ENCODE measurements at places on chromosomes 7 and 10.

GRCh38 chr10:27820637-27821036 is 75.0 kb upstream of the MKX start:
- DNase-seq, result no peak

GRCh38 chr10:23069019-23069815 is 26.2 kb upstream of the MSRB2 start:
- no peak for DNase-seq

- no peak for DNase-seq
Measured at GRCh38 chr7:45582868-45583277, 8.7 kb downstream of the ADCY1 start.

DNA sequence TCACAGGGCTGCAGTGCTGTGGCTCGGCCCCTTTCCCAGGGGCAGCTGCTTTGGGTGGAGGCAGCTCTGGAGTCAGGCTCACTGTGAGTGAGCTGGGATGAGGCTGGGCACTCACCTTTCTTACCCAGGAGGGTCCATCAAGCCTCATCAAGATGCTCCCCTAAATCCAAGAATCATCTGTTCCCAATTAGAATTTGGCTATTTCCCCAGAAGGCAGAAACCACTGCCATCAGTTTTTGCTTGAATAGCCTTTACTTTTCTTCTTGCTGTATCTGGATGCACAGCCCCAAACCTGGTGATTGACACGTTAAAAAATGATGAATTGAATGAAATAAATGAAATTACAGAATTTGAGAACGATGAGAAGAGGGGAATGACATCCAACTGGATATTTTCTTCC is 74.3 kb upstream of the LYZL1 start:
- DNase-seq, result no peak

DNA sequence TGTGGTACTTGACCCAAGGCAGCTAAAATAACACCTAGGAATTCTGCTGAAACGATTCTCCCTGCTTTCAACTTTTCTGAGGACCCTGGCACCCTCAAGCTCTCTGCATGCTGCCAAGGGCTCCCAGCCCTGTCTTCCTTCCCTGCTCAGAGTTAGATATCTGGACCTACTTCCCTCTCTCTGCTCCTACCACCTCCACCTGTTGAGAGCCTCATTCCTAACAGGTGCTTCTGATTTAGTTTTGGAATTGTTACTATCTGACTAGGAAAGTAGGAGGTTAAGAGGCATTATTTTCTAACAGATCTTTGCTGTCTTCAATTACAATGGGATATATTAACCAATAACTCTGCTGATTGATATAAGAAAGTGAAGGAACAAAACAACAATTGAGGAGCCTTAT is 253.8 kb downstream of the FZD1 start:
- no peak for DNase-seq

DNA sequence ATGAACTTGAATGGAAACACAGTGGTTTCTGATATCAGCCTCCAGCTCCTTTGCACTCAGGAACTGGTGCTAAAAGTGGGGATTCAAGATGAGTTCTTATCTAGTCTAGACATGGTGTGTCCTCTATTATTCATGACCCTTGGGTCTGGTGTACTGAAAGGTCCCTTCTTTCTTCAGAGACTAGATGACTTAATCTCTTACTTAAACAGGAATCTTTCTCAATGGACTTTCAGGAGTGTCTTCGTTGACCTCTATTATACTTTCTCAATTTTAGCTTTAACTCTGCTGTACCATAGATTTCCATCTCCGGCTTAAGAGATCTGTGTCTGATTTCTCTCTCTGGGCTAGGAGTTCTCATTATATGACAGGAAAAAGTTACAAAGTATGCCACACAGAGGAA is 83.5 kb upstream of the INHBA start:
- no peak for DNase-seq

DNA sequence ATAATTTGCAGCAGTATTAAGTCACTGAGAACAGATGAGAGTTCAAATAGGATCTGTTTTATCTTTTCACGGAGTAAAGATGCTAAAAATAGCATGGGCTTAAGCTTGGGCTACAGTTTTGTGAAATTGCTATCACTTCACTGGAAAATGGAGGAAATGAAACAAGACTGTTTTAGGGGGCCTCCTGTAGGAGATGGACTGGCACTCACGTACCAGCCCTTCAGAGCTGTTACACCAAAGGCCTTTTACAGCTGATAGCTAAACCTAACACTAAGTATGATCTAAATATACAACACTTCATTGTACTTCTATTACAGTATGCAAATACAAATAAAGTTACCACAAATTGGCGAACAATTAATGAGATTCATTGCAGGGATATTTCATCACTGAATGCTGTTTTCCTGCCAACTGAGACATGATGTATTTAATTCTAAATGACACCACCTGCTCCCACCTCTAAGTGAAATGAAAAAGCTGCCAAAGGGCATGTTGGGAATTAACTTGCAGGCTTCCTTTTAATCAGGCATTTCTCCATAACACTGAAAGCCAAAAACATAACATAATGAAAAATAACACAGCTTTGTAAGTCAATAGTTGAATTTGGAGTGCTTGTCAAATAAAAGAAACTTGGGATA is 304.5 kb upstream of the LRRN3 start:
- DNase-seq, result no peak

DNA sequence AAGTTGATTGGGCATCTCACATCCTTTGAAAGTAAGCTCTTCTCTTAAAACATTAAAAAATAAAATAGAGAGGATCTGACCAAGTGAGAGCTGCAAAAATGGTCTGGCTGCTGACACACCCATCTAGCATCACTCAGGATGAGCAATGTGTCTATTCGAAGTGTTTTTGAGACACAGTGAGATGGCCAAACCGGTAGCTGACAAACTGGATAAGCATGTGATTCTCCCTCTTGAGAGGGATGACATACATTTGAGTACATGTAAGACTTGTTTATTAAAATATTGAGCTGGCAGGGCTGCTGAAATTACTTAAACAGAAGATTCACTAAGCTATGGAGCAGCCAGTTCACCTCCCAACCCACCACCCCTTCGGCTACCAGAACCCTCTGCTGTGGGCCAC is 333.9 kb downstream of the ADRA2A start:
- DNase-seq, result no peak

GRCh38 chr7:30920021-30920583 is 8.4 kb downstream of the AQP1 start:
- peak; percentile 0 for DNase-seq

- peak; percentile 56 for DNase-seq
Measured at GRCh38 chr10:18400201-18400905, 251.0 kb downstream of the NSUN6 start.

DNA sequence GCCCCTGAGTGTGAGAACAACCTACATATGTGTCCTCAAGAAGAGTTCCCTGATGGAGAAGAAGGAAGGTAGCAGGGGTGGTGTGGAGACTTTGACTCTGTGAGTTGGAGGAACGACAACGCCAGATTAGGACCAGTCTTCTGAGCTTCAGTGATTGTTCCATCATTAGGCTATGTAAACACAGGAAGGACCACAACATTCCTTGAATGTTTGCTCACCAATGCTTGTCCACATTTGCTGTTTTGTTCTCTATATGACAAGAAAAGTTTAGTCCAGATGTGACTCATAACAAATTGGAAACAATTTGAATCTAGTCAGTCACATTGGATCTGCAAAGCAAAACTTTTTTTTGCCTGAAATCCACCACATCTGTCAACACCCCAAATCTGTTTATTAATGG is 62.7 kb downstream of the ENTPD1 start:
- DNase-seq, result no peak

DNA sequence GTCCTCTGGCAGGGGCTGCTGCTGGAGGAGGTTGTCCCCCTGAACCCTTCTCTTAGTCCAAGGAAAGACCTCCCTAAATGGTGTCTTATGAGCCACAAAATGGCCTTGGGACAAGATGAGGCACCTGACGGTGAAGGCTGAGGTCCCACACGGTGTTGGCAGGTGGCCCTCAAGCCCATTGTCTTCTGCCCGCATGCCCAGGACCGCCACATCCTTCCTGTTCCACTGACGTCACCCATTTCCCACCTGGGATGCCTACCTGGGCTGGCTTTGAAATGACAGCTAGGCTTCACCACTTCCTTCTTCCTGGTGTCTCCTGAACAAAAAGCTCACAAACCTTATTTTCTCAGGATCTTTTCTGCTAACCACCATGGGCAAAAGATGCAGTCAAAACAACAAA is 2.1 kb upstream of the DMBT1 start:
- DNase-seq, result no peak

DNA sequence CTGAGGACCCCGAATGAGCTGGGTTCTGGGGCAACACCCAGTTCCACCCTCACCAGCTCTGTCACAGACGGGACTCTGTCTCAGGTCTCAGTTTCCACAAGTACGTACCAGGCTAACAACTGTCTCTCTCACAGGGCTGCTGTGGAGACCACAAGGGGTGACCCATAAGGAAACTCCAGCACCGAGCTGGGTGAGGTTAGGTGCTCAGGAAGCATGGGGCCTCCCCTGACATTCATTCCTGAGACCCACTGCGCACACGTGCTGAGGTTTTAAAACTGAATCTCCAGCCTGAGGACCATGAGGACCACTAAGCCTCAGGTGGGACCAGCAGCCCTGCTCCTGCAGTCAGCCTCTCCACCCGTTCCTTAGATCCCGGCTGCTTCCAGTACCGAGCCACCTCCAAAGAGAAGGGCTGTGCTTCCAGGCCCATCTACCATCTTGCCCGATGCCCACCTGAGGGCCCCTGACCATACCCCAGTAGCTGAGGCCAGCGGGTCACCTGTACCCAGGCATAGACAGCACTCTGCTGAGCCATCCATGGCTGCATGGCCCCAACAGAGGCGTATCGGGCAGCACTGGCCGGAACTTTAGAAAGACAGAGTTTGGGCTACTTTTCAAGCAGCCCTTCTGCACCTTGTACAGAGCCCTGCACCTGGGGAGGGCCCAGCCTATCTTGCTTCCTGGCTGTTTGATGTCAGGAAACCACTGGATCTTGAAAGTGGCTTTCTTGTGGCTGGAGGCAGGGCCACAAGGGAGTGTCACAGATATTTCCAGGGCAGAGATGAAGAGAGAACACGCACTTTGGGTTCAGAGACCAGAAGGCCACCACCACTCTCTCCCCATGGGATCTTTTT is 18.7 kb downstream of the HSPA12A start:
- DNase-seq, result no peak

GRCh38 chr7:140604760-140605159 is 35.9 kb downstream of the DENND2A start:
- no peak for DNase-seq

DNA sequence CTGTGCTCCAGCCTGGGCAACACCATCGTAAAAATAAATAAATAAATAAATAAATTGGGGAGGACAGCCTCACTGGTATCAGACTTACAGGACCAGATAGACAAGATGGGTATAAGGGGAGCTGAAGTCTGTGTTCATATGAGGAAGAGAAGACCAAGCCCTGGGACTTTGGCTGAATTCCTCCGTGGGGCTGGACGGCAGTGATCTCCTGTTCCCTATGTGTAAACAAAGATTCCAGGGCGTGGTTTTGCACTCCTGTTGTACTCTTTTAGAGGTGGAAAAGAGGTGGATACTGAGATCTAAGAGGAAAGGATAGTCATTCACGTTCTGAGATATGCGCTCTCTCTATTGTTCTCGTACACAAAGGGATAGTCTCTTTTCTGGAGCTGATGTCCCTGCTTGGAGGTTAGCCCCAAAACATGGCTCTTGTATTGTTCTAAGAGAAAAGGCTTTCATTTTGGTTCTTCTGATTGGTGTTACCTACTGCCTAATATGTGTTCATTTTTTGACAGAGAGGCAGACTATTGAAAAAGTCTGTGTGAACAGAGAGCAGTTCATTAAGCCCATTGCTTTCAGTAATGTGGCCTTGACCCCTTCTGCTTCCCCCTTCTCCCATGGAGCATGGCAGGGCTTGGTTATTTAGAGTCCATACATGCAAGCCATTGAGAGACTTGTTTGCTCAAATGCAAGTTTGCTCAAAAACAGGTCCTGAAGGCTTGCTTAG is 12.3 kb downstream of the KCTD7 start:
- DNase-seq, result no peak

DNA sequence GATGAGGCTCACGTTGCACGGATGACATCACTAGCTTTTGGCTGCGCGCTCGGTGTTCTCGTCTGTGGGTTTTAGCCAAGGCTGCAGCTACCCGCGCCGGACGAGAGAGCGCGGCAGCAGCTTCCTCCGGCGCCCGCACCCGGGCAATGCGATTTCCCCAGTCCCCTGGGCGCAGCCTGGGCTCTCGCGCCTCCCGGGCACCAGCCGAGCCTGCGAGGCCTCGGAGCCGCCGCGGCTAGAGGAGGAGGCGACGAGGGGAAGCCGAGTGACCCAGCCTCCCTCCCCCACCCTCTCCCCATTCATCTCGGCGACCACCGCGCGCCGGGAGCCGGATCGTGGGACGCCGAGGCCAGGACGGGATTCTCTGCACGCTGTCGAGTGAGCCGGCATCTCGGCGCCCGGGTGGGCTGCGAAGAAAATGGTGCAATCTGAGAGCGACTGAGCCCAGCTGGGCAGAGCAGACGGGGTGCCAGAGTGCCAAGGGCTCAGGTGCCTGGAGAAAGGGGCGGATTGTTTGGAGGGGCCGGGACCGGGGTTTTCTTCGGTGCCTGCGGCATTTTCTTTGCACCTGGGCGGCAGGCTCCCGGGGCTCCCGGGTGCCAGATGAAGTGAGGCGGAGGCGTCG is 1.2 kb upstream of the TMEM178B start:
- peak; percentile 49 for DNase-seq

GRCh38 chr10:46544989-46545791 is 11.3 kb downstream of the GPRIN2 start:
- DNase-seq, result peak; percentile 1

- no peak for DNase-seq
Measured at GRCh38 chr10:17226891-17227303, 1.1 kb upstream of the VIM start.

DNA sequence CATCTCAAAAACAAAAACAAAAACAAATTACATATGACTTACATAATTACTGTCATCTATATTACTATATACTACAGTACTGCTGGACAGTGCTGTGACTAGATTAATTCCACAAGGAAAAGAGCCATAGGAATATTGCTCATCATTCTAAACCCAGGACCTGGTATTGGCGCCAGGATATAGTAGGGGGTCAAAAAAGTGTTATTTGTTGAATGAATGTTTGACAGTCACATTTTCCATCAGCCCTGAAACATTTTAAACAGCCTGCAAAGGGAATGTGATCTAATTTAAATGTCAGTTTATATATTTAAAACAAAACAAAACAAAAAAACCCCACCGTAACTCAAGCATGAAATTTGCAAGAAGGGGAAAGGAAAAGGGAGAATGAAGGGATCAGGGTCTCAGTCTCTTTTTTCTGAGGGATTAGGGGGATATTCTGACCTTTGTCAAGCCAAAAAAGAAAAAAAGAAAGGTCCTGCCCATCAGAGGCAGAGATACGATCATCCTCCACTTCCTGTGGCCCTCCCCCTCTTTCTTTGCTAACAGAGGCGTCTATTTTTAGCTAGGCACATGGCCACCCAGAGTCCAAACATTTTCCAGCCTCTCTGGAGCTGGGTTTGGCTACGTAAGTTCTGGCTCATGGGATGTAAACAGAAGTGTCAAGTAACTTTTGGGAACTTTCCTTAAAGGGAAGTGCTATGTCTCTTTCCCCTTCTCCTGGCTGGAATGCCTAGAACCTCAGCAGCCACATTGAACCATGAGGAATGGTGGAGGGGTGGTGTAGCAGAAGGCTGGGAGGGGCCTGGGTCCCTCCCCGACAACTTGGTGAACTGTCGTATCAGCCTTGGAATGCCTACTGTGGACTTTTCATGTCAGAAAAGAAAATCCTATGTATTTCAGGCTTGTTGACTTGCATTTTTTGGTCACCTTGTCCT is 44.6 kb upstream of the DLG5 start:
- DNase-seq, result no peak

GRCh38 chr7:130865408-130866236 is 131.6 kb upstream of the KLF14 start:
- peak; percentile 51 for DNase-seq

GRCh38 chr7:68977385-68978055 is 620.8 kb upstream of the AUTS2 start:
- DNase-seq, result no peak
